ENCODE measurements at places on chromosomes 4 and X. TPM values are rescaled to one million over a fixed set of nuclear protein-coding genes. Genes with fewer than 3 reads are reported as not detected.

- DNase-seq: no peak
- H3K36me3 ChIP-seq: no peaks in the 10 kb centered on the region
- H3K27ac ChIP-seq: no peak overlapping the region
- no peaks in the 10 kb centered on the region for H3K27me3 ChIP-seq
- H3K4me3 ChIP-seq: no peak overlapping the region
- H3K4me1 ChIP-seq: no peaks in the 10 kb centered on the region
Observed at GRCh38 chrX:43525901-43526610, 130.0 kb upstream of the MAOA start.

Gene TMPRSS11E
- total RNA-seq: not detected

GRCh38 chr4:57404483-57404882 is 294.3 kb upstream of the IGFBP7 start:
- H3K27me3 ChIP-seq: no peaks in the 10 kb centered on the region
- DNase-seq: no peak
- no peak overlapping the region for H3K27ac ChIP-seq
- no peak overlapping the region for H3K4me3 ChIP-seq
- no peaks in the 10 kb centered on the region for H3K4me1 ChIP-seq

Gene BANK1
- total RNA-seq: 12.2 TPM

- no peak overlapping the region for H3K27ac ChIP-seq
- no peaks in the 10 kb centered on the region for H3K4me1 ChIP-seq
- no peaks in the 10 kb centered on the region for H3K36me3 ChIP-seq
- H3K4me3 ChIP-seq: no peak overlapping the region
- no peak for DNase-seq
- H3K27me3 ChIP-seq: no peaks in the 10 kb centered on the region
Observed at GRCh38 chr4:20288047-20288650, 36.4 kb downstream of the SLIT2 start.

DNA sequence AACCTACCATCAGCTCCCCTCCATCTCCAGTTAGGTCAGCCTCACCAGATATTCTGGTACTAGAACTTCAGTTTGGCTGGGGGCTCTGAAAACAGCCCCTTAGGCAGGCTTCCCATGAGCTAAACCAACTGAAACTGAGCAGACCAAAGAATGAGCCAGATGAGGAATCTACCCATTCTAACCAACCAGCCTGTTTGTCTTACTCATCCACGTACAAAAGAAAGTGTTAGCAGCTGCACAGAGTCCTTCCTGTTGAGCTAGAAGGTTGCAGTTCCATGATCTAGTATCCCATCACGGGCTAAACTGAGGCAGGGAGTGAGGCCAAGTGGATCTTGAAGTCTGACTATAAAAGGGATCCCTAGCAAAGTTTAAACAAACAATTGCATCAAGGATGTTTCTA is 17.5 kb downstream of the MAGEA9B start:
- H3K27me3 ChIP-seq: no peaks in the 10 kb centered on the region
- no peak overlapping the region for H3K27ac ChIP-seq
- no peaks in the 10 kb centered on the region for H3K4me1 ChIP-seq
- no peak overlapping the region for H3K4me3 ChIP-seq
- no peaks in the 10 kb centered on the region for H3K36me3 ChIP-seq

DNA sequence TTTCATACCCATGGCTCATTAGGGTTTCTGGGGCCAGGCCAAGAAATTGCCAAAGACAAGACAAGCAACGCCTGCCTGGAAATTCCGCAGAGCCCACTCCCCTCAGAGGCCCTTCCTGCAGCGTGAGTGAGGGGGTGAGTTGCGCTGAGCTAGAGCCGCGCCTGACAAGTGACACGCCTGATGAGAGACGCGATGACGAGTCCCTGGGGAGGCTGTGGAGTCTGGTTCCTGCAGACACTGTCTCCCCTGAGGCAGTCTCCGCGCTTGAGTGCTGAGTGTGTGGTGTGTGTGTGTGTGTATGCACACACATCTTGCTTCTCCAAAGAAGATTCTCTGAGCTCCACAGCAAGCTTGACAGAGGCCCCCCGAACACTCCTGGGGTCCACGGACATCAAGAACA is 269.8 kb downstream of the BCOR start:
- H3K4me3 ChIP-seq: no peak overlapping the region
- H3K27ac ChIP-seq: no peak overlapping the region
- no peaks in the 10 kb centered on the region for H3K4me1 ChIP-seq

DNA sequence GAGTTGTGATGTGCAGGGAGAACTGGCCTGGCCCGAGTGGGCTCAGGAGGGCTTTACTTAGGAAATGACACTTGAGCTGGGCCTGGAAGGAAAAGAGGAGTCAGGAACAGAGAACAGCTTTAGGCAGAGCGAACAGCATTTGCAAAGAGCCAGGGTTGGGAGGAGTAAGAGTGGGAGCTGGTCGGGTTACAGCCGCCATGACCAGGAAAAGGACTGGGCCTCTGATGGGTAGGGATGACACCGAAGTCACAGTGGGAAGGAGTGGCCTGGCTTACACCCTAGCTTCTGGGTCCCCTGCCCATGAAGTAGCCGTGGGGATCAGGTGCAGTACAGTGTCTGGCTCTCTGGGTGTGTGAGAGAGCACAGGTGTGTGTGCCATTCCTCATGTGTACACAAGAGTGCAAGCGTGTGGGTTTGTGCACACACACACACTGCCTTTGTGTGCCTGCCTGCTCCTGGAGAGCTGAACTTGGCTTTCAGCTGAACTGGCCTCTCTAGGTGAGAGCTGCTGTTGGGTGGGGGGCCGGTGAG is 31.6 kb downstream of the TRMT44 start:
- H3K27ac ChIP-seq: peak overlapping the region; percentile 67
- peaks cover 21% of the 10 kb centered on the region for H3K4me1 ChIP-seq
- DNase-seq: no peak

DNA sequence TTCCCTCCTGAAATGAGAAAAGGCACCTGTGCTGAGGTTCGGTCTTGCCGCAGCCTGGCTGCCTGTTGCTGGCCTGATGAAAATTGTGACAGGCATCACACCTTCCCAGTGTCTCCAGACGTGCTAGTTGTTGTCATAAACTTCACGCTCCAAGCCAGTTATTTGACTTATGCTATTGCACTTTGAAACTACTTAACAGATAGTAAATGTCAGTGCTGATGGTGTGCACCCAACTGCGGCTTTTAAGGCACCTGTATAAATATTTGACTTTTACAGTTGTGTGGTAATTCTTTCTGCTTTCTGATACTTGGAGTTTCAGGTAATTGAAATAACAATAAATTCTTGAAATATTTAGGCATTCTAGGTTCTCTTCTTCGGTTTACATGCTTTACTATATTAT is 1.8 kb downstream of the WWC2 start:
- no peak for DNase-seq
- no peaks in the 10 kb centered on the region for H3K27me3 ChIP-seq
- peaks cover 34% of the 10 kb centered on the region for H3K4me1 ChIP-seq

Data from lower lobe of right lung (tissue), 2 donors.